ENCODE measurements at places on chromosomes 4 and X. TPM values are rescaled to one million over a fixed set of nuclear protein-coding genes. Genes with fewer than 3 reads are reported as not detected.

RTL5 gene
- 0.45 TPM for total RNA-seq

DNA sequence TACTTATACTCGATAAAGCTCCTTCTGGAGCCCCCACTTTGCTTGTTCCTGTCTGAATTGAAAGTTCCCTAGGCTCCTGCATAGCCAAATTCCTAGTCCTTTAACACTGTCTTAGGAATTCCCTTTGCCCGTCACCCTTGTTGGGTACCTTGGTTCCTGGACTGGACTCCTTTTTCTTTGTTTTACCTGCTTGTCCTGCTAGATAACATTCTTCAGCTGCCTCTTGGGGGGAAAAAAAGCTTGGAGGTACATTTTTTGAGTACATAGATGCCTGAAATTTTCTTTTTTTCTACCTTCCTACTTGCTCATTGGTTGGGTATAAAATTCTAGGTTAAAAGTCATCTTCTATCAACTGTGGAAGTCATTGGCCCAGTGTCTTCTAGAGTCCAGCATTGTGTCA lies 154.8 kb upstream of the RAPGEF2 start:
- no peak for DNase-seq

DNA sequence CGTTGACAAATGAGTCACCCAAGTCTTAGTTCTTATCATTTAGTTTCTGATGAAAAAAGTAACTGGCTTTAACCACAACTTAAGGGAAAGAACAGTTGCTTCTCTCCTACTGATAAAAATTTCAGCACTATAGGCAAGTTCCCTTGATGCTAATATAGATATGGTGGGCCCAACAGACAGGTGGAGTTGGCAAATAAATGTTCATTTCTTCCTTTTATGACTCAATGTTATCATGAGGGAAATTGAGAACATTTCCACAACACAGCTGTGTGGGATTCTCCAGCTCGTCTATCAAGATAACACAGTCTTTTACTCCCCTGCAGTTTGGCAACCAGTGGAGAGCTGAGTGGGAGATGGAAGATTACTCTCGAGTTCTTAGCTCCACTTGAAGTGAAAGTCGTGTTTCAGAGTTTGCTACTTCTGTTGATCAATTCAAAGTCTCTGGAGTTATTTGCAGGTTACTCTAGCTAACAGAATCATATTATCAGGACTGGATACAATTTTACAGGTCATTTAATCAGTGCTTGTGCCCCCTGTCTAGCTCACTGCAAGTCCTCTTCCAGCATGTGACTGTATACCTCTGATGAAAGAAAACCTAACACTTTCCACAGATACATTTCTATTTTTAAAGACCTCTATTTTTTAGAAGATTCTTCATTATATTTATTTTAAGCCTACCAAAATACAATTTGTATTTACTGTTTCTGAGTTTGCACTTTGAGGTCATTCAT lies 270.6 kb upstream of the GK2 start:
- DNase-seq, result no peak

DCLK2 gene
- 0.08 TPM for total RNA-seq

GRCh38 chrX:52995987-52996331 lies 37.6 kb upstream of the FAM156A start:
- no peak for DNase-seq
